ENCODE measurements at places on chromosomes 7 and 10.

DNA sequence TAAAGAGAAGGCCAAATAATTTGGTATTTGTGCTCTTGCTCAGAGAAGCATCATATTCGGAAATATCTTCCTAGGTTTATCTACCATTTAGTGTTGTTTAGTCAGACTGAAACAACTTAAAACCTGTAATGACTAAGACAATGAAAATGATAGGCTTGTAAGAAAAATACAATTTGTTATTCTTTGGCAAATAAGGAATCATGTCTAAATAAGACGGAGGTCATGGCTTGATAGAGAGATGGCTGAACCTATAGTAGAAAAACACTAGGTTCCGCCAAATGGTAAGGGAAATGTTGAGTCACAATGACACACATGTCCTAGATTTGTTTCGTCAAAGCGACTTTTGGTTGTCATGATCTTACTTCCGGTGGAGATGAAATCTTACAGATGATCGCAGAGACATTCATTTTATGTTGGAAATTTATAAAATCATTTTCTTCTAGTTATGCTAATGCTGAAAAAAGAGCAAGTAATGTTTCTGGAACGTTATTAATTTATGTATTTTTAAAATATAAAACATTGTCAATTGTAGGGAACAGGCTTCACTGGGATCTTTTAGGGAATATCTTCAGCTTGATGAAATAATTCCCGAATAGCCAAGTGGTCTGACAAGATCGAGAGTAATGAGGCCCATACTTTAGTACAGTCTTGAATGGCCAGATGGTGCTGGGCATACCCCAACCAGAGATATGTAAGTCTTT lies 1.0 kb downstream of the SRGN start:
- peak; percentile 74 for DNase-seq

DNA sequence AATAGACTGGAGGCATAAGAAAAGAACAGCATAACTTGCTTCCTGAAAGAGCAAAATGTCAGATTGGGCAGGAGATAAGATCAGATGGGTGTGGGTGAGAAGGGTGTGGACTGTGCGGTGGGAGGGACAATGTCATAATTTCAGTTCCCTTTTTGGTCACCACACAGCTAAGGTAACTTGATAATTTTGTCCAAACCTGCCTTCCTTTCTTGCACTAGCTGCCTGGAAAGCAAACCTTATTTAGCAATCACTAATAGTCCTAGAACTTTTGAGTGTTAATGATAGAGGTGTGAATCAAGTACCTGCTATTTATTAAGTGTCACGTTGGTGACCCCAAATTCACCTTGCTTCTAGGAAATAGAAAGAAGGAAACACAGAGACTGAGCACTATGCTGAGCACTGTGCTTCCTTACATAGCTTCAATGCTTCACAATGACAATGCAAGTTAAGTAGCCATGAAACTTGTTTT lies 72.4 kb upstream of the SP4 start:
- no peak for DNase-seq

DNA sequence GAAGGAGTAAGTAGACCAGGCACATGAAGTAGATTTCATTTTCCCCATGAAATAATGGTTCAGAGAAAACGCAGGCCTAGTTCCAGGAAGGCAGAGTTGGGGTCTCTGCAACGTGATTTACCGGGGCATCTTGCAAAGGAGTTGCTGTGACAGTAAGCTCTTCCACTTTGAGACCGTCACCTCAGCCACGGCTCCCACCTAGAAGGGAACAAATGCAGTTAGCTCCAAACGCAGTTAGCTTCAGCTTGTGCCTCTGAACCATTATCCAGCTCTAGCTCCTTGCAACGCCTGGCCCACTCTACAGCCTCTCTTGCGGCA lies 7.0 kb upstream of the MYO1G start:
- no peak for DNase-seq

GRCh38 chr7:157970744-157971143 lies 616.9 kb downstream of the PTPRN2 start:
- no peak for DNase-seq

DNA sequence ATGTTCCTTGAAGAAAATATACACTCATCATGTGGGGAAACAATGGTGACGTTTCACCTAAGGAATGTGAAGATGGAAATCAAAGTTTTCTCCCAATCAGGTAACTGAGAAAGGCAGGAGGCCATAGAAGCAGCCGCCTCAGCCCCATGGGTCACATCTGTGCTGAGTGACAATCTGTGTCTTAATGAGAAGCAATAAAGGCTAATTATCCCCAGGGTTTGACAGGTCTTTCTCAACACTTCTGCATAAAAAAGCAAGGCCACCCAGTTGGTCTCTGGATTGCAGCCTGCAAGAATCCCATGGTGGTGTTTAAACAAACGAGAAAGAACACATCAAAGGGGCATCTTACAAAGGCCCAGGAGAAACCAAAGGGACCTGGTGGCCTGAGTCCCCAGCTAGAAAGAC lies 91.1 kb upstream of the TNS3 start:
- DNase-seq, result peak; percentile 51

- no peak for DNase-seq
These were observed 286.8 kb downstream of the SKIDA1 start for GRCh38 chr10:21238717-21239116.

GRCh38 chr7:86947929-86948328 lies 111.5 kb downstream of the ELAPOR2 start:
- no peak for DNase-seq

DNA sequence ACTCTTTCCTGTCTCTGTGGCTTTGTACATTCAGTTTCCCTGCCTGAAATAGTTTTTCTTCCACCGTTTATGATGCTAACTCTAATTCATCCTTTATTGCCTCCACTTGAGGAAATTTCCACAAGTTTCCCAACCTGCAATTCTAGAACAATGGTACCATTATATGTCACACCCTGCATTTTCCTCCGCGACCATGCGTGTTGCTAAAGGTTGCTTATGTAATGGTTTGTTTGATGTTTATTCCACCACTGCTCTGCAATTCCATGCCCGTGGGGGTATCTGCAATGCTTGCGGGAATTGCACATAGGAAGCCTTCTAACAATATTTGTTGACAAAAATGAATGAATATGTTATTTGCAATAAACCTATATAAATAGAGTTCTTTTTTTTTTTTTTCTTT lies 69.5 kb upstream of the ST8SIA6 start:
- DNase-seq, result no peak

DNA sequence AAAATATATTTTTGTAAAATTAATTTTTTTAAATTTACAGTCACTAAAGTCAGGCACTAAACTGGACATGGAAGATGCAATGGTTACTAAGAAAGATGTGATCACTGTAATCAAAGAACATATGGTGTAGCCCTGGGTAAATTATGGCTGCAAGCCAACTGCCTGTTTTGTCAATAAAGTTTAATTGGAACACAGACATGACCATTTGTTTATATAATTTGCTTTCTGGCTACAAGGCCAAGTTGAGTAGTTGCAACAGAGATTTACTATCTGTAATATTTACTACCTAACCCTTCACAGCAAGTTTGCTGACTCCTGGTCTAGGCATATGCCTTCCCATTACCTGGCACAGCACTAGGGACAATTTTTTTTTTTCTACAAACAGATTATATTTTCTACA lies 448.9 kb downstream of the ADRA2A start:
- DNase-seq, result no peak

DNA sequence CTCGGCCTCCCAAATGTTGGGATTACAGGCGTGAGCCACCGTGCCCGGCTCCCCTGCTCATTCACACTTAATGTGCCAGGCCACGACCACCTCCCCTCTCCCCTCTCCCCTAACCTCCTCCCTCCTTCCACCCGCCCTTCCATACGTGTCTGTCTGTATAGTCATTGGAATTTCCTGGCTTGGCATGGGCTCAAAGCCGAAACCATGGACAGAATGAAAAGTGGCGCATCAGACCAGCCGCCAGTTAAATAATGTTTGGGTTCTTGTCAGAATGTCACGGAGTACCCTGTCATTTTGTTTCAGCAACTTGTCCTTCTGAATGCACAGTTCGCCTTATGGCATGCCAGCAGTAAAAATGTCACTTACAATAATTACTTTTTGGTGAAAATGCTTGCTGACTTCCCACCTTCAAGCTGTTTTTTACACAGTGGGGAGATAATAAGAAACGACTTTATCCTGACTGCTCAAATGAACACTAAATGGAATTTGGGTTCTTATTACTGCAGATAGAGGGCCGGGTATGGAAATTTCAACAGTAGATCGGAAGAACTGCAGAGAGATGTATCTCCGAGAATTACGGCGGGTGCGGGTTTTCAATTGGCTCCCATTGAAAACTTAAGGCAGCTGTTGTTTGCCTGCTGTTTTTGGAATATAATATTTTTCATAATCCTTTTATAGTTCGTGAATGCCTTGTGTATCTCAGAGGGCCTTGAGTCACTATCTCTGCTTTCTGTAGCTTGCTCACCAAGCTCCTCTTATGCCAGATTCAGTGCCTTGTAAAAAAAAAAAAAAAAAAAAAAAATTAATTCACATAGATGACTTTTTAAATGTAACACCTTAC lies 65.5 kb upstream of the SH2B2 start:
- DNase-seq, result peak; percentile 76

DNA sequence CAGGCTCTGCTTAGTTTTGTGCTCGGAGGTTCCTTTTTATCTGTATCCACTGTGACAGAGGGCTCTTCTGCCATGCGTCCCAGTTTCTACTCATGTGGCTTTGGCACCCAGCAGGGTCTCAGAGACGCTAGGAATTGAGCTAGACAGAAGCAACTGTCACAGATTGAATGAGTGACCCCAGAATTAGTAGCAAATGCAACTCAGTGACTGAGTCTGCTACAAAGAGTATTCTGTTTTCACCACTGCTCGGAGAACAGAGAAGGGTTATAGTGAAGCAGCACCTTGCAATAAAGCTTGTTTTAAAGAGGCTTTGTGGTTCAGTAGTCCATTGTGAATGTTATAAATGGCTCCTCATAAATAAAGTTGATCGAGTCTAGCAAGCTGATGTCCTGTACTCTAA lies 113.2 kb downstream of the DNAH11 start:
- DNase-seq, result no peak

GRCh38 chr7:27478556-27478955 lies 184.1 kb downstream of the HIBADH start:
- DNase-seq, result no peak

DNA sequence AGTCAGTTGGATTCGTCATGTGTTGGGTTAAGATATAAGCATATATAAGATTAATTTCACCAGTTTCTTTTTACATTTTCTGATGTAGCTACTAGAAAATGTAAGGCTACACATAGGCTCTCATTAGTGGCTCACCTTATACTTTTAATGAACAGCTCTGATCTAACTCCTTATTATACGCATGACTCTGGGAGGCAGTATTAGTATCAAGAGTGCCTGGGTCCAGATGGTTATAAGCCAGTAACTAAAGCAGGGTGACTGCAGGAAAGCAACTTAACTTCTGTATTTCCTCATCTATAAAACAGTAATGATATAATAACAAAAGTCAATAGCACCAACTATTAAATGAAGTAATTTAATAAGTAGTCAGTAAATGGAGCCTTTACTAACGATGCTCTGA lies 1.4 kb upstream of the ELMO1 start:
- DNase-seq, result no peak

DNA sequence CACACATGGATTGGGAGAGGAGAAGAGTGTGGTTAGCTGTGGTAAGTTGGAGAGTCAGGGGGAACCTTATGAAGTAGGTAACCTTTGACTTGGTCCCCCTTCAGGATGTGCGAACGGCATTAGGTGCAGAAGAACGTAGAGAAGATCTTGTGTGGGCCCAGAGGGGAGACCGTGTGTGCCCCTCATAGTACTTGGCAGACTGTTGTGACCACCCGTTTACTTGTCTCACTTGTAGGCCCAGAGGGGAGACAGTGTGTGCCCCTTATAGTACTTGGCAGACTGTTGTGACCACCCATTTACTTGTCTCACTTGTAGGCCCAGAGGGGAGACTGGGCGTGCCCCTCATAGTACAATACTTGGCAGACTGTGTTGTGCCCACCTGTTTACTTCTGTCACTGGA lies 2.6 kb downstream of the GTPBP4 start:
- DNase-seq, result no peak

DNA sequence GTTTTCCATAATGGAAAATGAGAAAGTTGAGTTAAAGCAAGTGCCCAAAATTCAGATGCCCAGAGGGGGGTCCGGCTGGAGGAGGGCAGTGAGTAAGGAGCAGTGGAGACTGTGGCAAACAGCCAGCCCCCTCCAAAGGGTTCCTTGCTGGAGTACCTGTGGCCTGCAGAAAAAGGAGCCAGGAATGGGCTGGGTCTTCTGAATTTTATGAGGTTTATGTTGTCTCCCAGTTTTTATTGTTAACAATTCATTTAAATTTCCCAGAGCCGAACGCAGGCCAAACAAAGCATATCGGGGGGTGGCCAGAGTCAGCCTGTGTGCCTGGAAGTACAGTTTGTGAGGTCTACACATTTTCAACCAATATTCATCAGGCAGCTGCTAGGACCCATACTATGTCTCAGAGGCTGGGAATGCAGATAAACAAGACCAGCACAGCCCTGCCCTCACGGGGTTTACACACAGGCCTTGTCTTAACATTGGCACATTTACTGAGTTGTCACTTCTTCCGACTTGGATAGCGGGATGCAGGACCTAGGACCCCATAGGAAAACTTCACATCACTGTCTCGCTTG lies 12.9 kb upstream of the CSGALNACT2 start:
- DNase-seq, result no peak

- no peak for DNase-seq
These were observed 30.0 kb downstream of the ELFN1 start for GRCh38 chr7:1700086-1700485.

DNA sequence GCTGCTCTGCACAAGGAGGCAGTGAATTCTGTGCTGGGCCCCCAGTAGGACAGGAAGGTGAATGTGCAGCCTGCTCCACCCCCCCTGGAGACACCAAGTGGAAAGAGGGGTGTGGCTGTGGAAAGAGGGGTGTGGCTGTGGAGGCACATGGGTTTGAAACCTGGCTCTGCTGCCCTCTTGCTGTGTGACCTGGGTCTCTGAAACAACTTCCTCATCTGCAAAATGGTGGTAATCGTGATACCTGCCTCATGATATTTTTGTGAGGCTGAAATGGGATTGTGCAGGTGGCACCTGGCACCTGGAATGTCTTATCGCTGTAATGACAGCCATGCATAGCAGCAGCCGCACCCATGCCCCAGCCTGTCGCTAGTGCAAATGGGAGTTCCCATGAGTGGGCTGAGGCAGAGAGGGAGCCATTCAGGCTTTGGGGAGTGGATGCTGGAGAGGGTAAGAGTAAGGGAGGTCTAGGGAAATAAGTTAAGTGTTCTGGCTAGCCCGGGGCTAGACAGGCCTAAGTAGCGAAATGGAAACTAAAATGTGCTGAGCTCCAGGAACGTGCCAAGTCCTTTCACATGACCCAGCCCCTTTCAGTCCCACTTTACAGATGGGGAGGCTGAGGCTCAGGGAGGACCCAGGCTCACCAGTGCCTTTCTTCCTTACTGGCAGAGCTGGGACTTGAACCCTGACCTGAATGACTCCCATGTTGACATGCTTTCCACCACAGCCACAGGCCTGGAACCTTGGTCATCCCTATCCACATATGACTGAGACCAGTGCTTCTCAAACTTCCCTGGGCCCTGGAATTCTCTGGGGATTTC lies 35.0 kb downstream of the C10orf105 start:
- no peak for DNase-seq

DNA sequence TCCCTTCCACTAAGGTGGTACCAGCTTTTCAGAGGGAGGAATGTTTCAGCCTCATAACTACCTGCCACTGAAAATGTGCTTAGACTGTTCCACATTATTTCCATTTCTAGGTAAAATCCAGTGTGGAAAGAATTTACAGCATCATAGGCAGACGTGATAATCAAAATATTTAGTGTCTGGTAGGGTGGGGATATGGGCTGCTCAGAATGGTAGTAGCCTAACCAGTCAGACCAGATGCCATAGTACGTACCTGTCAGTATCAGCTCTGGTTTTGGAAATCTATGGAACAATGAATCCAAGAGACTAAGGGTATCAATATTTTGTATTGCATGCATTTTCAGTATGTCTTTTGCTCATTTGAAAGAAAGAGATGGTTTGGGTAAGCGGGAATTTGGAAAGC lies 76.8 kb upstream of the APBB1IP start:
- DNase-seq, result no peak
